ENCODE measurements at places on chromosomes 5 and 9. TPM values are rescaled to one million over a fixed set of nuclear protein-coding genes. Genes with fewer than 3 reads are reported as not detected.

The STK10 gene
- total RNA-seq = 44.7 TPM

The CENPH gene
- total RNA-seq = 9.5 TPM

The ZNF618 gene
- total RNA-seq = 41.2 TPM

The GLIPR2 gene
- 37.2 TPM for total RNA-seq

The GFI1B gene
- total RNA-seq = not detected

The PDE8B gene
- 0.10 TPM for total RNA-seq

The CLTB gene
- total RNA-seq = 84.5 TPM

The SPINK9 gene
- total RNA-seq = not detected

The PCDHAC1 gene
- 0.10 TPM for total RNA-seq

The SPINK4 gene
- total RNA-seq = not detected

The ELOVL7 gene
- not detected for total RNA-seq

The AGXT2 gene
- not detected for total RNA-seq

The SLC34A1 gene
- total RNA-seq = not detected

The CCDC69 gene
- total RNA-seq = 3.3 TPM

The FEM1C gene
- total RNA-seq = 18.8 TPM

The PKD2L2 gene
- total RNA-seq = not detected

The DNAJC25 gene
- 2.9 TPM for total RNA-seq

The KIAA0825 gene
- 2.6 TPM for total RNA-seq

The CSF1R gene
- total RNA-seq = not detected

The KIF12 gene
- 0.10 TPM for total RNA-seq

The LAMC3 gene
- total RNA-seq = under 0.01 TPM

The HSPB3 gene
- total RNA-seq = not detected

The NR6A1 gene
- 1.1 TPM for total RNA-seq

The GRXCR2 gene
- not detected for total RNA-seq

The NKD2 gene
- total RNA-seq = 0.29 TPM

The INSL4 gene
- total RNA-seq = not detected

The SLC34A3 gene
- total RNA-seq = not detected

The PKN3 gene
- total RNA-seq = 17.2 TPM

The ELP1 gene
- 25.5 TPM for total RNA-seq

The ROR2 gene
- not detected for total RNA-seq

The C5orf52 gene
- not detected for total RNA-seq

The CAVIN4 gene
- 1.6 TPM for total RNA-seq

The GAPT gene
- not detected for total RNA-seq

The CPLANE1 gene
- total RNA-seq = 23.9 TPM

The ADCY2 gene
- not detected for total RNA-seq

The PCDHB9 gene
- 0.65 TPM for total RNA-seq

The CAMK2A gene
- not detected for total RNA-seq

The SOX30 gene
- not detected for total RNA-seq

The SH3PXD2B gene
- 48.3 TPM for total RNA-seq

The FOXD4L3 gene
- total RNA-seq = not detected

The BRINP1 gene
- not detected for total RNA-seq

The DMRT2 gene
- total RNA-seq = not detected

The NUTM2G gene
- not detected for total RNA-seq

The ZNF354B gene
- 10.2 TPM for total RNA-seq

The NR4A3 gene
- under 0.01 TPM for total RNA-seq

Measured in vein endothelial cell (primary cell).